ENCODE measurements at places on chromosomes 13 and 19.

GRCh38 chr13:20219577-20219976 lies 12.5 kb downstream of the GJB6 start:
- no peak for DNase-seq

DNA sequence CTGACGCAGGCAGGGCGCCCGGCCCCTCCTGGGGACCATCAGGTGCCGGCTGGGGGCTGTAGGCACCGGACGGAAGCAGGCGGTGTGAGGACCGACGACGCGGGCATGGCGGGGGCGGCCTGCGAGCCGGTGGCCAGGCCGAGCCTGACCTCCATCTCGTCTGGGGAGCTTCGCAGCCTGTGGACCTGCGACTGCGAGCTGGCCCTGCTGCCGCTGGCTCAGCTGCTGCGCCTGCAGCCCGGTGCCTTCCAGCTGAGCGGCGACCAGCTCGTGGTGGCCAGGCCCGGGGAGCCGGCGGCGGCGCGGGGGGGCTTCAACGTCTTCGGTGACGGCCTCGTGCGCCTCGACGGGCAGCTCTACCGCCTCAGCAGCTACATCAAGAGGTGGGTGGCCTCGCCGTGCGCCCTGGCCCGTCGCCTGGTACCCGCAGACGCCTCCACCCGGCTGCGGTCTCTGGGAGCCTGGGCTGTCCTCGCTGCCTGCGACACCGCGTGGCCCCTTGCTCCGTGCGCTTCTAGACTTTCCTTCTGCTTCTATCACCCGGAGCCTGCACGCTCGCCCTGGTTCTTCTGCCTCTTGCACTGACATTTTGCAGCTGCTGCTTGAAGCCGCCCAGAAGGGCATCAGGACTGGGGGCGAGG lies 460 bp downstream of the MEDAG start:
- no peak for DNase-seq

- no peak for DNase-seq
Observed at GRCh38 chr13:95793781-95794180, 116.8 kb downstream of the DNAJC3 start.

- DNase-seq, result no peak
Observed at GRCh38 chr19:29445246-29445645, 80.5 kb upstream of the VSTM2B start.

DNA sequence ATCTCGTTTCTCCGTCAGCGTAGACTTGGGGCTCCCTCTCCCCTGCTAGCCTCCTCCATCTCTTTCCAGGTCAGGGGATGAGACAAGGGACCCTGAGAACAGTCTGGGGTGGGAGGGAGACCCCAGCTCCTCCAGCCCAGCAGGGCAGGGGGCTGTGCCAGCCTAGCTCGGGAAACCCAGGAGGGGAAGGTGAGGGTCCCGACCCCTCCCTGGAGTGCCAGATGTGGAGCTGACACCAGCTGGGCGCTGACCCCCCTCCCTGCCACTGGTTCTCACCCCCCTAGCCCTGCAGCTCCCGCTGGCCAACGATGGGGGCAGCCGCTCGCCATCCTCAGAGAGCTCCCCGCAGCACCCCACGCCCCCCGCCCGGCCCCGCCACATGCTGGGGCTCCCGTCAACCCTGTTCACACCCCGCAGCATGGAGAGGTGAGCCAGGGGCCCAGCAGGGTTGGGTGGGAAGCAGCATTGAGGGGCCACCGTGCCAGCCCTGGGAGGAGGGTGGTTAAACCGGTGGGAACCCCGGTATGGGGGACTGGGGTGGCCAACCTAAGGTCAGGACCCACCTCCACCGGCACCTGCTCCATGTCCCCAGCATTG lies 5.1 kb upstream of the TGFBR3L start:
- DNase-seq, result no peak

DNA sequence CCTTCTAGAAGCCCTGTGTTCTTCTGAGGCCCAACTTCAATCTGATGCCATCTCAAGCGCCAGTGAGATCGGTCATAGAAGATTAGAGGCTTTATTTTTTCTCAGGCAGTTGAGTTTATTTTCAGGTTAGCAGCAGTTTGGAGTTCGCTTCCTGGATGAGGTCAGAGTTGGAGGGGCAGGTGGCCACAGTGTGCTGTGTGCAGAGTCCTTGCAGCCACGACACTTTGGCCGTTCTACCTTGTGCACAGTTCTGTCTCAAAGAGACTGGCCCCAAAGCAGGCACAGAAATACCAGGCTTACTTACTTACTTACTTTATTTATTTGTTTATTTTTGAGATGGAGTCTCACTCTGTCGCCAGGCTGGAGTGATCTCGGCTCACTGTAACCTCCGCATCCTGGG lies 15.9 kb upstream of the ELAVL1 start:
- DNase-seq, result no peak

- no peak for DNase-seq
Observed at GRCh38 chr13:52849291-52850071, 1.0 kb upstream of the PCDH8 start.

DNA sequence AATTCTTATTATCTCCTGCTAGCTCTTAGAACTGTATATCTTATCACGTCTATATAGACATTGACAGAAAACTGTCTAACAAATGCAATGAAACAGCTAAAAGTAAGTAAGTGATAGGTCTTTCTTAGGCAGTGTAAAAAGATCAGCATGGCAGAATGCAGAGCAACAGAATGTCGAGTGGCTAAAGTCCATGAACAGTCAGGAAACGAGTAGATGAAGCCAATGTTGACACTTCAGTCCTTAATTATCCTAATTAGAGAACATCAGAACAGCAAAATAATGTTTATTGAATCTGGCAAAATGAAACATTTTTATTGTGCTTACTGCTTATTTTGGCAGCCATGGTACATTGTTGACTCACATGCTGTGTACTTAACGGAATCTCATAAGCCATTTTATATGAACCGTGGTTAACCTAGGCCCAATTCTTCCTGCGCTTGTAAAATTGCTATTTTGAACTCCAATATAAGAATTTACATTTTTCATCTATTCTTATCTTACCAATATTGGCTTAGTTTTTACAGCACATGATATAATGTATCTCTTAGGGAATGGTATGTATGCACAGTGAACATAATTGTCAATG lies 748.1 kb downstream of the DACH1 start:
- peak; percentile 68 for DNase-seq

DNA sequence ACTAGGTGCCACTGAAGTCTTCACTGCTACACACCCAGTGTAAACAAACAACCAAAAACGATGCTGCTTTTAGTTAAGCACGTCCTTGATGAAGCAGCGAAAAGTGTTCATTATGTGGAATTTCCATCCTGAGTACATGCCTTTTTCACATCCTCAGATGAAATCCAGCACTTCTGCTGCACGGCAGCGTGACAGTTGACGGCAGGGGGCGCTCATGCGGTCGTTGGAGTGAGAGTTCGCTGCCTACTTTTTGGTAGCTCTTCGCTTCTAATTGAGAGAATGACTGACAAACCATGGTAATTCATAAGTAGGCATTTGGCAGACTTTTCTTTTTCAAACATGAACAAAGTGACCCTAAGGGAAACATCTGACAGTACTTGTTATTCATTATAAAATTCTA lies 1124.9 kb downstream of the EFNB2 start:
- DNase-seq, result no peak

GRCh38 chr13:96034662-96035061 lies 18.5 kb downstream of the UGGT2 start:
- DNase-seq, result no peak

- peak; percentile 39 for DNase-seq
Observed at GRCh38 chr13:107838588-107839161, 376.7 kb downstream of the LIG4 start.

DNA sequence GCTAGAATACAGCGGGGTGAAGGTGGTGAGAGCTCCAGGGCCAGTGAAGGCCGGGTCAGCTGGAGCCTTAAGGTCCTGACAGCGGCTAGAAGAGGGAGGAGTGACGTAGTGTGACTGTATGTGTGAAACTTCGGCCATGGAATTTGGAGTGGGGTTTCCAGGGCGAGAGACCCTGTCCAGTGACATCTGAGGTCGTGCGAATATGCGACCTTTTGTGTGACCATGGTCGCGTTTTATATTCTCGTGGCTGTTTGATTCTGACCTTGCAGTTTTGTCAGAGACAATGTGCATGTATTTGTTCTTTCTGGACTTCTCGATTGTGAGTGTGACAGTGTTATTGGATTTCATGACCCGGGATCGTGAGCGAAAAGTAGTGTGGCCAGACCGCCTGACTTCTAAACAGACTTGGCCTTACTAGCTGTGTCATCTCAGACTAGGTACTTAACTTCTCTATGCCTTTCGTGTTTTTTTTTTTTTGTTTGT lies 405 bp upstream of the ZNF569 start:
- no peak for DNase-seq

DNA sequence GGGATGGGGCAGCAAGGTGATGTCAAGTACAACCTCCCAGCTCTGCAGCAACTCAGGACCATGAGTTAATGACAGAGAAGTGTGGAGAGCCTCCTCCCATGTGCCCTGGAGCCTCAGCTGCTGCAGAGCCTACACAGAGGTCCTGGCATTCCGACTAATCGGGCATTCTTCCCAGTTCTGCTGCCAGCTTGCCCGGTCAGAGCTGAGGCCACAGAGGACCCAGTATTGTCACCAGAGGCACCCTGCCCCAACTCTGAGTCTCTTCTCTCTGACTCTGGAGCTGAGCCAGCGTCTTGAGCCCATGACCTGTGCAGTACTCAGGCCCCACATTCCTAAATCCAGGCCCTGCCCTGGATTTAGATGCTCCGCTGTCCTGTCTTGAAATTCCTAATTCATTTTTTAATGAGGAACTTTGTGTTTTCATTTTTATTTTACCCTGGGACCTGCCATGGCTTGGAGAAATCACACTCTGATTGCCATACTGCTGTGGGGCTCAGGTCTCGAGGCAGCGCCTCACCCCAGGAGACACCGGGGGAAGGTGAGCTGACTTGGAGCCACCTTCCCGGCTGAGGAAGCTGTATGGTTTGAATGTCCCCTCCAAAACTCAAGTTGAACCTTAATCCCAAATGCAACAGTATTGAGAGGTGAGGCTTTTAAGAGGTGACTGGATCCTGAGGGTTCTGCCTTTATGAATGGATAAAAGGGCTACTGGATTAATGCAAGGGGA lies 144.9 kb upstream of the ZNF507 start:
- DNase-seq, result no peak

DNA sequence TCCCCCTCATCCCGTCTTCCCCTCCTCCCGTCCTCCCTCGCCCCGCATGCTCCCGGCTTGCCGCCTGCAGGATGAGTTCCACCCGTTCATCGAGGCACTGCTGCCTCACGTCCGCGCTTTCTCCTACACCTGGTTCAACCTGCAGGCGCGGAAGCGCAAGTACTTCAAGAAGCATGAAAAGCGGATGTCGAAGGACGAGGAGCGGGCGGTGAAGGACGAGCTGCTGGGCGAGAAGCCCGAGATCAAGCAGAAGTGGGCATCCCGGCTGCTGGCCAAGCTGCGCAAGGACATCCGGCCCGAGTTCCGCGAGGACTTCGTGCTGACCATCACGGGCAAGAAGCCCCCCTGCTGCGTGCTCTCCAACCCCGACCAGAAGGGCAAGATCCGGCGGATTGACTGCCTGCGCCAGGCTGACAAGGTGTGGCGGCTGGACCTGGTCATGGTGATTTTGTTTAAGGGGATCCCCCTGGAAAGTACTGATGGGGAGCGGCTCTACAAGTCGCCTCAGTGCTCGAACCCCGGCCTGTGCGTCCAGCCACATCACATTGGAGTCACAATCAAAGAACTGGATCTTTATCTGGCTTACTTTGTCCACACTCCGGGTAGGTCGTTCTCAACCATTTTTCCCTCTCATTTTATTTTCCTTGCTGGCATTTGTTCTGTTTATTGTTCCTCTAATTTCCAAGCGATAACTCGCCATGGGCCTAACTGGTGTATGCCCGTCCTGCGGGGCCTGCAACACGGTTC lies 29.8 kb downstream of the NFIX start:
- no peak for DNase-seq

GRCh38 chr19:49094505-49095482 lies 9.5 kb downstream of the SNRNP70 start:
- DNase-seq, result no peak

GRCh38 chr13:50586414-50587083 lies 256.9 kb downstream of the DLEU7 start:
- no peak for DNase-seq

GRCh38 chr19:3135961-3136683 lies at the start of gene GNA15:
Gene GNA15, plus strand, starts transcription at chr19:3136033. Its CDS starts 418 bp downstream, at chr19:3136451.
- DNase-seq, result no peak

- DNase-seq, result no peak
Observed at GRCh38 chr13:60170414-60170813, 6.7 kb upstream of the DIAPH3 start.

DNA sequence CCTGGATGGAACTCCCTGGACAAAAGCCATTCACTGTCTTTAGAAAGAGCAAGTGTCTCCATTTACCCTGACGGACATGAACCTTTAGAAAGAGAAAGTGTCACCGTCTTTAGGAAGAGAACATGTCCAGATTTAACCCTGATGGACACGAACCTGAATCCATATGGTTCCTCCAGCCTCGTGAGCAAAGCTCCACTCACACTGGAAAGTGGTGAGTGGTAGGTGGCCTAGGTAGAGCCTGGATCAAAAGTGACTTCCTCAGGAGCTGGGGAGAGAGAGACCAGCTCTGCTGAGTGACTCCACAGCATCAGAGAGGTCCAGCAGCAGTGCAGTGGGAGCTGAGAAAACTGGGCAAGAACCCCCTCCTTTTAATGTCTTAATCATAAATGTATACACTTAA lies 59.8 kb upstream of the IRS2 start:
- no peak for DNase-seq

DNA sequence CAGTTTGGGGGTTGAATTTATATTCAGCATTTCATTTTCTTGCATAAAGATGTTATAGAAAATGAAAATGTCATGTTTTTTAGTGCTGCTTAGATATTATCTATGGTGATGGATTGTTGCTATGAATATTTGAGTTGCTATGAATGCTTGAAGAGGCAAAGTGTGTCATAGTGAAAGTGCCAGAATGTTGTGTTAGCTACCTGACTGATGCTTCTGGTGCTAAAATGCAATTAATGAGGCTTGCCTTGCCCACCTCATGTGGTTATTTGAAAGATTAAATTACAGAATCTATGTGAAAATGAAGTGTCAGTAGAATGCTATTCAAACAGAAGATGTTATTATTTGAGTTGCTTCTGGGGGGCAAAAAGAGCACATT lies 62.7 kb upstream of the MYCBP2 start:
- DNase-seq, result no peak

- DNase-seq, result no peak
Observed at GRCh38 chr19:13588957-13589833, 82.9 kb upstream of the CACNA1A start.

DNA sequence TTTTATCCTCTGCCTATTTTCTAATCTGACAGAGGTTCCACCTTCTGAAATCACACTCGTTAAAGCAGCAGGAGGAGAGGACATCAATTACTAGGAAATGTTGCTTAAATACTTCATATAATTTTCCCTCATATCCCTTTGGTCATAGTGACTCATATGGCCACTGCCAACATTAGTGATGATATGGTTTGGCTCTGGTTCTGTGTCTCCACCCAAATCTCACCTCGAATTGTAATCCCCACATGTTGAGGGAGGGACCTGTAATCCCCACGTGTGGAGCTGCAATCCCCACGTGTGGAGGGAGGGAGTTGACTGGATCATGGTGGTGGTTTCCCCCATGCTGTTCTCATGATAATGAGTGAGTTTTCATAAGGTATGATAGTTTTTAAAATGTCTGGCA lies 618.4 kb upstream of the SLITRK5 start:
- no peak for DNase-seq

Measured in NCI-H2081 treated with DMSO at 0.1 percent for 48 hours (cell line).